ENCODE measurements at places on chromosomes 7 and 10. TPM values are rescaled to one million over a fixed set of nuclear protein-coding genes. Genes with fewer than 3 reads are reported as not detected.

The PON1 gene
- not detected for total RNA-seq

The SPDYE6 gene
- total RNA-seq: not detected

The HOXA7 gene
- not detected for total RNA-seq

The NXPH1 gene
- total RNA-seq: not detected

The EBF3 gene
- total RNA-seq: not detected

The DYDC2 gene
- not detected for total RNA-seq

The GAD2 gene
- not detected for total RNA-seq

The PLXDC2 gene
- not detected for total RNA-seq

The CRHR2 gene
- not detected for total RNA-seq

The CALHM2 gene
- total RNA-seq: 78.3 TPM

The PSMA2 gene
- total RNA-seq: 149 TPM

The UNCX gene
- not detected for total RNA-seq

The CEP55 gene
- 73.1 TPM for total RNA-seq

The TCF7L2 gene
- total RNA-seq: 0.39 TPM

The ASZ1 gene
- total RNA-seq: not detected

The HMX2 gene
- total RNA-seq: not detected

The CYP2C19 gene
- not detected for total RNA-seq

The LRRC18 gene
- total RNA-seq: not detected

Measured in T-helper 2 cell treated with Interferon-gamma antibody and Interleukin-4, amounts not matched to agents 100 ng/mL and 5 ng/mL, for 36 hours (primary cell).